ENCODE measurements at places on chromosomes 7 and 10.
A peak's percentile ranks its signal among the peaks of the same experiment; 100 is the strongest.

GRCh38 chr7:38310591-38311101 is 37.2 kb upstream of the TARP start:
- DNase-seq, result no peak

DNA sequence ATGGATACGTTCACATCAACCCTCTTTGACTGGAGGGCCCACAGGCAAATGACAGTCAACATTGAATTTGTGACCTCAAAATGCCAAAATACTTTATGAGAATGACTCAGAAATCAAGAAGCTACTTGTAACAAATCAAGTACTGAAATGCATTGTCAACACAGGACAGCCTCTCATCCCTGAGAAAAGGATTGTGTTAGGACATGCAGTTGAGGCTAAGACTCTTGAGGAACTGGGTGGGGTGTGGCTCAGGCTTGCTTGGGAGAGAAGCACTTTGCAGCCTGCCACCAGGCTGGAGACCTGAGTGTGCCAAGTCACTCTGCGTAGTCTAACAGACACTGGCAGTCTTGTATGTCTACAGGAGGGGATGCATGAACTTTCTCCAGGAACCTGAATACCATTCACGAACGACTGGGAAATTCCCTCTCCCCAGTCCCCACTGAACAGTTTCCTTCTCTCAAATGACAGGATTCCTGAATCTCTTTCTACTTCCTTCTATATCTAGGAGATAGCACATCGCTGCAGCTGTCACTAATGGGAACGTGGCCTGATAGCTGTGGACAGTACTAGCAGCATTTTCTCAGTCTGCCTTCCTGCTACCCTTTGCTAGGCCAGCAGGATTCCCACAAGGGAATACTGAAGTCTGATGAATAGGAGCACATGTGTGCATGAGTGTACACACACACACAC is 3.3 kb upstream of the SMO start:
- DNase-seq, result no peak

DNA sequence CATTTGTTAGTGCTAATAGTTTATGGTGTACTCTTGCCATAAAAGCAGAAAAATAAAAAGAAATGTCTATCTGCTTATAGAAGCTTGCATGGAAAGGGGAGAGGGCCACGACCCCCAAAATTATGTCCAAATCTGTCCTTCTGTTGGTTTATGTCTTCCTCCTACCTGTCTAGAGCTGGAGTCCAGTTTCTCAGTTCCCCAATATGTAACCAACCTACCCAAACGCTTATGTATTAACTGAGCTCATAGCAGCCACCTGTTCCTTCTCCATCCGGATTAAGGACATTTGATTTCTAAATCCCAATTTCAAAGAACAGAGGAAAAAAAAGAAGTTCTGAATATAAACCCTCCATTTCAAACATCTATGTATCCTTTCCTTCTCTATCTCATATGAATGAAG is 30.3 kb upstream of the TPK1 start:
- DNase-seq, result no peak

GRCh38 chr7:159130820-159131219 is 13.8 kb downstream of the VIPR2 start:
- DNase-seq, result no peak

DNA sequence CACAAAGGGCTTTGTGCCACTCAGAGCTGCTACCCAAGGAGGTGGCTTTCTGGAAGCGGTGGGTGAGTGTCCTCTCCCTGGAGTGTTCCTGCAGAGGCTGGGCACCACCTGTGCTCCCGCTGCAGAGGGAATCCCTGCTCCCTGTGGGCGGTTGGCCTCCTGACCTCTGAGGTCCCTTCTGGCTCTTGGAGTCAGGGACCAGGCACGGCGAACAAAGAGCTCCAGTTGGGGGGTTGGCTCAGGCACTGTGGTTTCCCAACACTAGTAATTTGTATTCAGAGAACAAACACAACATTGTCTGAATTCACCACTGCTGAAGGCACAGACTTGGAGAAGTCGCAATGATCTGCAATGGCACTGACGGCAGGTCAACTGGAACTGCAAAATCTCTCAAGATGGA is 328.9 kb downstream of the PRPF18 start:
- DNase-seq, result no peak

DNA sequence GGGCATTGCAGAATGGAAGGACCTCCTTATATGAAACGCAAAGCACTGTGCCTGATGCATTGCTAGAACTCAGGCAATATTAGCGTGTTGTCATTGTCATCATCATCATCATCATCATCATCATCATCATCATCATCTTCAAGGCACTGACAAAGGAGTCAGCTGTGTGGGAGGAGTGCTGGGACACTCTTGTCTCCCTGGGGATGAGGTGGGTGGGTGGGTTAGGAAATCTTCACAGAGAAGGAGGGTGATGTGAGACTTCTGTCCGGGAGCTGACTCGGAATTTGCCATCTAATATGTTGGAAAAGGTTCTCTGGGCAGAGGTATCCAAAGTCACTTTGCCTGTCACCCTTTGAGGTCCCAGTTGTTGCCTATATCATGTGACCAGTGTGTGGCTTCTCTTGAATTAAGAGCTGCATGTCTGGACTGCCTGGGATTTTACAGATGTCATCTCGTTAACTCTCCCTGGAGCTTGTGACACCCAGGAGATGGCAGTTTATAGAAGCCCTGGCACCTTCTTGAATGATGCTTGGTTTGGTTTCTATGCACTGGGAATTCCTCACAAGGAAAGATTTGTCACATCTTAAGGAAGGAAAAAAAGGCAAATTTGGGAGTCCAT is 7.1 kb downstream of the HTRA1 start:
- DNase-seq, result no peak

DNA sequence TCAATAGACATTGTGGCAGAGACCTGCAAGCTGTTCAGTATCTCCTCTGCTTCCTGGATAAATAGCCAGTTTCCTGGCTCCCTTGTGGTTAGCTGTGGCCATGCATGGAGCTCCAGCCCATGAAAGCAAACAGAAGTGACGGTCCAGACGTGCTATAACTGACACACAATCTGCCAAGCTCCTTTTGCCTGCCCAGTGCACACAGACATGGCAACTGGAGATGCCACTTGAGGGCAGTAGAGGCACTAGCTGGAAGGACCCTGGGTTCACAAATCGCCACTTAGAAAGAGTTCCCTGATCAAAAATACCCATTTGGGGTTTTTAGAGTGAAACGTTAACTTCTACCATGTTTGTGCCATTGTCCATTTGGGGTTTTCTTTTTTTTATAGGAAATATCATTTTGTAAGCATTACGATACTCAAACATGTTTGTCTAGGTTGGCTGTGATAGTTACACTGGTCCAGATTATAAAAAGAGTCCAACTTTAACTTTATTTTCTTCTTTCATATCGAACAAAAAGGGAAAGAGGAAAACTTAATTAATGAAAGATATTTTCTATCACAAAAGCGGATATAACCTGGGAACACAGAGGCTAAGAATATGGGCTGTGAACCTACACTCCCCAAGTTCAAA is 31.3 kb downstream of the KIN start:
- DNase-seq, result peak; percentile 16

DNA sequence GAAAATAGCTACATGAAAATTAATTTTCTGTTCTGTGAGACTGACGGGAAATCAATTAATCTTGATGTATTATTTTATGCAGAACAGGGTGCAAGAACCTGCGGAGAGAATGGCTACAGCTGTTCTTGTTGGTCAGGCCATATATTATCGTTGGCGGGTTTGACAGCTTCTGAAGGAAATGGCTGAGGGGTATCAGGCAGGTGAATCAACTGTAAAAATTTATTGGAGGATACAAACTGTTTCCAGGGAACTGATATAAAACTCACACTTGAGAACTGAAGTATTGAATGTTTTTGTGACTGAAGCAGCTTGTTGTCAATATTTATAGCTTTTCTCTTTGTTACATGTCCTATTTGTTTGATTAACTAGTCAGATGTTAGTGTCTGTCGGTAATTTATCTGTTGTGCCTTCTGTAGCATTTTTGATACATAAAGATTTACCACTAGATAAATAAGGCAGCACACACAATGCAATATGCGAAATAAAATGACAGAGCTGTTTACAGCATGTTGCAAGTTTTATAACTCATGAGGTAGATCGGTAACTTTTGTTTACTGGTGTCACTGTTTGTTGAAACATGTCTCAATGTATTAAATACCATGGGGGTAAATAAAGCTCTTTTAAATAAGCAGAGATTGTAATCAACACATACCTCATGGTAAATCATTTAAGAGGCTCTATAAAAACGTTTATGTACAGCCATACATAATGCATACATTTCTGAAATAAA is 308.2 kb downstream of the LRMDA start:
- DNase-seq, result no peak

DNA sequence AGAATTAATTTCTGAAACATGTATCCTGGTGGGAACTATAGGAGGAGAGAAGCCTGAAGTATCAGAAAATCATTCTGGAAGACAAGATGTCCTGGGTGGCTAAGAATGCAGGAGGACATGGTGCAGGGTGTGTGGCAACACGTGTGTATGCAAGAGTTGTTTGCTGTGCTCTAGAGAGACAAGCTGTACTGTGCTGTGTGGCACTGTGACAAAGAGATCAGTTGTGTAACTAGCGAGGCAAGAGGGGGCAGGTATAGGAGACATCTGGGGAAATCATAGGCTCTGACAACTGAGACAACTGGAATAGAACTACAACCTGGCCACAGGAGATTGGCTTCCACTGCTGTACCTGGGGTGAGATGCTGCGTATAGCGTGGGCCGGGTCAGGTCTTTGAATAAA is 9.3 kb downstream of the ITGA8 start:
- DNase-seq, result no peak

- DNase-seq, result no peak
Observed at GRCh38 chr10:1762076-1762475, 24.8 kb upstream of the ADARB2 start.

DNA sequence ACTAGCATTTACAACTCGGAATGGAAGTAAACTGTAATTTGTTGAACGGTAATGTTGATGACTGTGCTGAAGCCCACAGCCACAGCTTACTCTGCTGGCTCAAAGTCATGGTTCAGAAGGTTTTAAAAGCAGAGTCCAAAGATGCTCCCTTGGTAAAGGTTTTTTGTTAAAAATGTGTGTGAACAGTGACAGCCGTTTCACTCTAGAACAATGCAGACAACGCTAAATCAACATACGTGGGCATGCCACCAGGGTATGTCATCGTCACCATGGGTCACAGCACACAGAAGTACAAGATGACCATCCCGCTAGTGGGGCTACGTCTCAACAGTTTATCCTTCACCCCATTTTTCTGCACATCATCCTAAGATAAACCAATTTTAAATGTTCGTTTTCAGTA is 106.5 kb upstream of the LANCL2 start:
- no peak for DNase-seq

GRCh38 chr10:34994565-34995142 is 95.5 kb downstream of the CUL2 start:
- peak; percentile 86 for DNase-seq

DNA sequence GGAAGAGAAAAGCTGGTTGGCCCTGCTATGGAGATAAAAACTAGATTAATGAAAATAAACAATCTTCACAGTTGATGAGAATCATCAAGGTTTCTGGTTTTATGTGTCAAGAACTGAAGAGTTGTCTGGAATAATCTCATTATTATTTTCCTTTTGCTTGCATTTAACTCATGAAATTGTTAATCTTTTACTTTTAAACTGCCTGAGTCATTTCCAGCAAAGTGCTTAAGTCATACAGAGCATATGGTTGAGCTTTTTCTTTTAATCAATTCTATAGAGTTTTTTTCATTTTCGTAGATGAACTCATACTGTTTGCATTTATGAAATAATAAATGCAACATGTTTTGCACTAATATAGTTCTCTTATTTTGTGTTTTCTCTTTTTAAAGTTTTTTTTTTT is 747.9 kb downstream of the NXPH1 start:
- DNase-seq, result no peak

GRCh38 chr7:5283421-5284303 is 919 bp downstream of the SLC29A4 start:
- DNase-seq, result no peak

GRCh38 chr7:129773871-129774270 is 162.4 kb downstream of the NRF1 start:
- no peak for DNase-seq

- DNase-seq, result peak; percentile 26
Observed at GRCh38 chr10:70348228-70348850, 34.1 kb downstream of the LRRC20 start.
